ENCODE measurements at places on chromosomes 12 and 14. TPM values are rescaled to one million over a fixed set of nuclear protein-coding genes. Genes with fewer than 3 reads are reported as not detected.

The HOXC9 gene
- 0.39 TPM for total RNA-seq

The FAM161B gene
- total RNA-seq, result 4.0 TPM

The B3GNT4 gene
- 0.13 TPM for total RNA-seq

The PLEKHH1 gene
- 0.28 TPM for total RNA-seq

The BATF gene
- not detected for total RNA-seq

The DEGS2 gene
- not detected for total RNA-seq

The KRT78 gene
- not detected for total RNA-seq

The PRKCH gene
- 0.17 TPM for total RNA-seq

The ANGEL1 gene
- total RNA-seq, result 8.0 TPM

The LEMD3 gene
- total RNA-seq, result 18.7 TPM

The NFE2 gene
- 0.37 TPM for total RNA-seq

The SPPL3 gene
- 41.7 TPM for total RNA-seq

DNA sequence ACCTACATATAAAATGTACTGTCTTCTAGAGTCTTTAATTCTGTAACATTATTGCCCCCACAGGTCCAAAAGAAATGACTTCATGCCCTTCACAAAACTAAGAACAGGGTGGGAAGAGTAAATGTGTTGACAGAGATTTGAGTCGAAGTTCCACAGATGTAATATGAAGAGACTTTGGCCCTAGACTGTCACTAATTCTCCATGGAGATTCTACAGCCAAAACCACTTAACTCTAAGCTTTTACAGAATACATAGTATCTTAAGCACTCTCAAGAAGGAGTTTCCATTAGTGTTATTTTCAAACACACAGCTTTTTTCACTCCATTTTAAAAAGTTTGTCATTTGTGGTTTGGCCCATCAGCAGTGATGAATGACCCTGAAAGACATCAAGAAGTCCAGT is 56.3 kb downstream of the ABCC9 start:
- DNase-seq, result no peak

GRCh38 chr12:117499759-117500485 is 138.5 kb upstream of the NOS1 start:
- no peak for DNase-seq

DNA sequence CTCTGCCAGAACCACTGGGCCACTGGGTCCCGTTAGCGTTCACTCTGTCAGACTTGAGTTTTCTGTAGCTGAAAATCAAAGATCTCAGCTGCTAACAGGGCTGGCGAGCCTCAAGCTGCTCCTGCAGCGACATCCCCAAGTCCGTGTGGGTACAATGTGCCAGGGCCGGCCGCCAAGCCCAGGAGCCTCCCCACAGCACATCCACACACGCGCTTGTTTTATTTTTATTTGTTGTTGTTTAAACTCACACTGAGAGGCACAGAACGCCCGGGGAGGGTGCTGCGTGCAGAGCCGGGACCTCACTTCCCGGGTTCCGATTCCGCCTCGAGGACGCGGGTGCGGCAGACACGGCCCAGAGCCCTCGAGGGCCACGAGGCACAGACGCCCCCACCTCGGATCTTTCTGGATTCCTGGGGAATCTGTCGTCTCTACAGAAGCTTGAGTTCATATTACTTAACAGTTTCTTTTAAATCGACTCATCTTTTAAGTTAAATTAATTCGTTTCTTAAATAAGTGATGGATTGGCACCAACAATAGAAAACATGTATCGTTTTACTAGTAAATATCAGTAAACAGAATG is 9.3 kb downstream of the GALNT9 start:
- no peak for DNase-seq

GRCh38 chr12:6603095-6603567 is 4.0 kb downstream of the CHD4 start:
- DNase-seq, result no peak

- DNase-seq, result no peak
Observed at GRCh38 chr14:28382444-28383190, 384.0 kb upstream of the FOXG1 start.

DNA sequence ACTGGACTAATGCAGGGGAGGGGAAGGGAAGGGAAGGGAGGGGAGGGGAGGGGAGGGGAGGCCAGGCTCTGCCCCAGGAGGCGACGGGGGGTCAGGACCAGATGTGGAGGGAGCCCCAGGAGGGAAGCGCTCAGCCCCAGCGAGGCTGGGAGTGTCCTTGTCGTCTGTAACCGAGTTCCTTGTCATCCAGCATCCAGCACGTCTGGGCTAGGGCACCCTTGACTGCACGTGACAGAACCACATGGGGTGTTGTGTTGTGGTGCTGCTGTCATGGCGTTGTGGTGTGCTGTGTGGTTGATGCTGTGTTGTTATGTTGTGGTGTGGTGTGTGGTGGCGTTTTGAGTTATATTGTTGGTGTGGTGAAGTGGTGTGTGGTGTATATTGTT is 28.4 kb upstream of the SFSWAP start:
- DNase-seq, result no peak

DNA sequence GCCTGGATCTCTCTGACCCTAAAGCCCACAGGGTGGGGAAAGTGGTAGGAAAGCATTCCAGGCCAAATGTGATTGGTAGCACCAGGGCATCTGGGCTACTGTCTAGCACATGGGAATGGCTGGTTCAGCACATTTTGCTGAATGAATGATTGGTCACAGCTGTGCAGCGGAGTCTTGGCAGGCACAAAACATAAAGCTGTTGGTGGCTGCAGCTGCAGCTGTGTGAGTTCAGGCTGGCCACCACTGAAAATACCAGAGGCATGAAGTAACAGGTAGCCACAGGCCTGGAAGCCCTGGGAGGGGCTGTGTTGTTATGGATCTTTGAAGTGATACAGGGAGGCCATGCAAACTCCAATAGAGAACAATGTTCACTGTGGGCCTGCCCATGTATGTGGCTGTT is 72.7 kb downstream of the MYRFL start:
- peak; percentile 75 for DNase-seq

- no peak for DNase-seq
Observed at GRCh38 chr12:22935501-22935900, 310.5 kb downstream of the ETNK1 start.

GRCh38 chr14:51613416-51613815 is 38.3 kb upstream of the FRMD6 start:
- no peak for DNase-seq

DNA sequence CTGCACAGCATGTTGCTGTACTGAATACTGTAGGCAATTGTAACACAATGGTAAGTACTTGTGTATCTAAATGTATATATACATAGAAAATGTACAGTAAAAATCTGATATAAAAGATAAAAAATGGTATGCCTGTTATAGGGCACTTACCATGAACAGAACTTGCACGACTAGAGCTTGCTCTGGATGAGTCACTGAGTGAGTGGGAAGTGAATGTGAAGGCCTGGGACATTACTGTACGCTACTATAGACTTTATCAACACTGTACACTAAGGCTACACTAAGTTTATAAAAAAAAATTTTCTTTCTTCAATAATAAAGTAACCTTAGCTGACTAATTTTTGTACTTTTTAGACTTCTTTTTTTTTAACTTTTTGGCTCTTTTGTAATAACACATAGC is 24.2 kb upstream of the NEDD1 start:
- DNase-seq, result peak; percentile 82

GRCh38 chr14:65079201-65079600 is 23.1 kb downstream of the MAX start:
- no peak for DNase-seq

GRCh38 chr12:123263196-123263817 is 8.3 kb downstream of the CDK2AP1 start:
- no peak for DNase-seq

- no peak for DNase-seq
Observed at GRCh38 chr12:121282072-121282742, 14.3 kb downstream of the CAMKK2 start.

GRCh38 chr14:67358924-67359774 is 455 bp downstream of the ATP6V1D start:
- DNase-seq, result peak; percentile 65

GRCh38 chr14:67508956-67509355 is 20.4 kb upstream of the TMEM229B start:
- DNase-seq, result no peak

- DNase-seq, result no peak
Observed at GRCh38 chr12:109729801-109730200, 16.2 kb downstream of the FAM222A start.

DNA sequence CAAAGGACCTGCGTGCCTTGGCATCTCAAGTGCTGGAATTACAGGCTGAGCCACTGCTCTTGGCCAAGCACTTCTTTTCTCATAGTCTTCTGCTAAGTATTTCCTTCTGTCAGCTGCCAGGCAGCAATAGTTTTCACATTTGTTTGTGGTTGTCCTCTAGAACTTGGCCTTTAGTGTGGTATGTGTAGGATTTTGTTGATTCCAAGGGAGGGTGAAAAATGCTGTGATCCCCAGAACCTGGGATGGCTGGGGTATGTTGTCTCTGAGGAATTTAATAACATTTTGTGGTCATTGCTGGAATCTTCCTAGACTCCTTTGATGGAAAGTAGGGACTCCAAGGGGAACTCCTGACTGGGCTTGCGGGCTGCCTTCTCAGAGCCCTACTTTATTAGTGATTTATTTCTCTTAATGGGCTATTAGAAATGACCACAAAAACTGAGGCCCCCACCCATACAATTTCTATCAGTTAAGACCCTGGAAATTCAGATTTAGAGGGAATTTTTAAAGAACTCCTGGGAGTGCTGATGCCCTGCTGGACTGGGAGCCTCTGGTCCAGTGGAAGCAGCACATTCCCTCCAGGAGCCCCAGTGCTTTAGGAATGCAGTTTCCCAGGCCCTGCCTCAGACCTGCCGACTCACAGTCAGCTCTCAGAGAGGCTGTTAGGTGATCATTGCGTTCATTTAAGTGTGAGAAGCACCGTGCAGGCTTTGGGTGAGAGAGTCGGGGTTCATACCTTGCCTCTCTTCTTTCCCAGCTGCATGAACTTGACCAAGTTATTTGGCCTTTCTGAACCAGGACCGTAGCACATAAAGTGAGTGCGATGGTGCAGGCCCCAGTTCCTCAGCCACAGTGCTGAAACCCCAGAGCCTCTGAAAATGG is 22.7 kb downstream of the TRAF3 start:
- DNase-seq, result peak; percentile 84

- peak; percentile 60 for DNase-seq
Observed at GRCh38 chr12:42299392-42300308, 26.2 kb downstream of the ZCRB1 start.

DNA sequence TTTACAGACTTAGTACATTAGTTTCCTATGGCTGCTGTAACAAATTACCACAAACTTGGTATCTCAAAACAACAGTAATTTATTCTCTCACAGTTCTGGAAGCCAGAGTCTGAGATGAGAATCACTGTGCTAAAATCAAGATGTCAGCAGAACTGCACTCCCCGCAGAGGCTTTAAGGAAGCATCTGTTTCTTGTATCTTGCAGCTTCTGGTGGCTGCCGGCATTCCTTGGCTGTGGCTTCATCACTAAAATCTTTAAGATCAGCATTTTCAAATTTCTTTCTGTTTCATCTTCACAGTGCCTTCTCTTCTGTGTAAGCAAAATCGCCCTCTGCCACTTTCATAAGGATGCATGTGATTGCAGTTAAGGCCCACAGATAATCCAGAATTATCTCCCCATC is 9.4 kb downstream of the STON2 start:
- DNase-seq, result no peak

GRCh38 chr12:66984962-66985361 is 284.2 kb upstream of the CAND1 start:
- no peak for DNase-seq

DNA sequence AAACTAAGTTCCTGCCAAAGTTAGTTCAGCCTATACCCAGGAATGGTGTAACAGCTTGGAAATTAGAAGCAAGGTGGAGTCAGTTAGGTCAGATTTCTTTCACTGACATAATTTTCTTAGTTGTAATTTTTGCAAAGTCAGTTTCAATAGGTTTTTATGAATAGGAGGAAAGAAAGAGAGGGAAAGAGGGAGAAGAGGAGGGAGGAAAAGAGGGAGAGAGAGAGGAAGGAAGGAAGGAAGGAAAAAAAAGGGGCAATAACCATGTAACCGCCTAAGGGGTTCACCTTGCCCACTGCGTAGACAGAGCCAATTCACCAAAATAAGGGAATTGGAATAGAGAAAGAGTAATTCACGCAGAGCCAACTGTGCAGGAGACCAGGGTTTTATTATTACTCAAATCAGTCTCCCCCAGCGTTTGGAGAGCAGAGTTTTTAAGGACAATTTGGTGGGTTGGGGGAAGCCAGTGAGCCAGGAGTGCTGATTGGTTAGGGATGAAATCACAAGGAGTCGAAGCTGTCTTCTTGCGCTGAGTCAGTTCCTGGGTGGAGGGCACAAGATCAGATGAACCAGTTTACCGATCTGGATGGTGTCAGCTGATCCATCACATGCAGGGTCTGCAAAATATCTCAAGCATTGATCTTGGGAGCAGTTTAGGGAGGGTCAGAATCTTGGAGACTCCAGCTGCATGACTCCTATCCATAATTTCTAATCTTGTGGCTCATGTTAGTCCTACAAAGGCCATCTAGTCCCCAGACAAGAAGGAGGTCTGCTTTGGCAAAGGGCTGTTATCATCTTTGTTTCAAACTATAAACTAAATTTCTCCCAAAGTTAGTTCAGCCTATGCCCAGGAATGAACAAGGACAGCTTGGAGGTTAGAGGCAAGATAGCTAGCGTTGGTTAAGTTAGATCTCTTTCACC is 126.0 kb upstream of the AMIGO2 start:
- DNase-seq, result no peak

DNA sequence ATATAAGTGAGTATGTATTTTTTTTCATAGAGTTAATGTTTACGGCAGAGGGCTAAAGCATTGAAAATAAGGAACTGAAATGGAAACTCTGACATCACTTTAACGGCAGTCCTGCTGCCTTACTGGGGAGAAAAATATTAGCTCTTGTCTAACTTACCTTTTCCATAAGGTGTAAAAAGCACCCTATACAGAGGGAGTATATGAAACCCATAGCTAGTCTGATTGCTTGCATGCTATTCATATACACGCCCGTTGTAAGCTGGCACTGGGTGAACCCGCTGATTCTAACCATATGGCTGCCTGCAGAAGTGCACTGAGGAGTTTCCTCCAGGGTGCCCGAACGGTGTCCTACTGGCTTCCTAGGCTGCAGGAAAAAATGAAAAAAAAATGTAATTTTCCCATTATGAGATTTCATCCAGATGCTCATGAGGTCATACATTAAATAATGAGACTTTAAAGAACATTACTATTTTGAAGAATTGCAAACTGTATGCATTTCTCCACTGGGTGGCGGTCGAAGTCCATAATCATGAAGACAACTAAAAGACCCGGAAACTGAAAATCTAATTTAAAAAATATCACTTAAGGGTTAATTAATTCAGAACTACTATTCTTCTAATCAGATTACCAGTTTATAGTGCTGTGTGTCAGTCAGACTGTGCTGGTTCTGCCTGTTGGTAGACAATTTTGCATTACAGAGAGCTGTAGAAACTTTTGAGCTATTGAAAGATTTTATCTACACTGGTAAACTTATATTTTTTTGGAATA is 144.7 kb downstream of the ALX1 start:
- no peak for DNase-seq
